ENCODE measurements at places on chromosomes 13 and 19.

- DNase-seq: no peak
Observed at GRCh38 chr19:38211151-38211591, 12.9 kb downstream of the DPF1 start.

DNA sequence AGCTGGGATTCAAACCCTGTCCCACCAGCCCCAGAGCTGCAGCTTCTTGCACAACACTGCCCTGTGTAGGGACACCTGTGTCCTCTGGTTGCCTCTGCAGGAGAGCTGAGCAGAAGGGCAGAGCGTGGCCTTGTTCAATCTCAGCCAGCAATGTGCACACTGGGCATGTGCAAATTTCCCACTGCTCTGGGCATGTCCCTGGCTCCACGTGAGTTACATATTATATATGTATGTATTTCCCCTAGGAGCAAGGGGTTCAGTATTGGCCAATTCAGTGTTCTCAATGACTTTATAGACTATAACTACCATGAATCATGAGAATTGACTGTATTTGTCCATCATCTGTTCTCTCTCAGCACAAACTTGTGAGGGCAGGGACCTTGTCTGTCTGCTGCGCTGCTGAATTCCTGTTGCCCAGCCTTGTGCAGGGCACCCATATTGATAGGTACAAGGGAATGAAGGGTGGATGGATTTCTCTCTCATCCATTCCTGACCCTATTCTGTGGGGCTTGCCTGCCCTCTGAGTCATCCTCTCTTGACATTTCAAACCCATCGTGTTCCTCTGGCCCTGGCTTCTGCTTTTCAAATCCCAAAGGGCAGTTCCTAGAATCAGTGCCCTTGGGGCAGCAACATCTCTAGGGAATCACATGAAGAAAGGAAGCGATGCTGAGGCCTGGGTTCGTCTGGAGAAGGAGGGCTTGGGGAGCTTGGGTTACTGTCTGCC, 69.7 kb downstream of the ERICH6B start:
- no peak for DNase-seq

- DNase-seq: no peak
Observed at GRCh38 chr13:113245849-113246796, 36.7 kb downstream of the CUL4A start.

- no peak for DNase-seq
Observed at GRCh38 chr13:75702476-75702875, 66.3 kb downstream of the LMO7 start.

DNA sequence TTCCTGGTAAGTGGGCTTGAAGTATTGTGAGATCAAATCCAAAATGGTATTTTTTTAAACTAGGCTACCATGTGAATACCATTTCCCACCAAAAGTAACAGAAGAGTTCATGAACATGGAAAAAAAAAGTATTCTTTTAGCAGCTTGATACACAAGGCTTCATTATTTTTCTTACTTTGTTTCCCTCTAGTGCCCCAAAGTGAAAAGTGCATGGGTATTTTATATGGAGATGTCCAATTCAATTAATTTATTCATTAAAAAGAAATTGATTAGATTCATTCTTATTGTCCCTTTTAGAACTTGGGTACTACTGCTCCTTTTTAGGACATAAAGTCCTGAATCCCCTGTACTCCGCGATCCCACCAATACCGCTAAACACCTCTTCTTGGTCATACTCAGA, 28.6 kb upstream of the SCEL start:
- no peak for DNase-seq

- no peak for DNase-seq
Observed at GRCh38 chr19:32403291-32403995, 2.1 kb upstream of the DPY19L3 start.

DNA sequence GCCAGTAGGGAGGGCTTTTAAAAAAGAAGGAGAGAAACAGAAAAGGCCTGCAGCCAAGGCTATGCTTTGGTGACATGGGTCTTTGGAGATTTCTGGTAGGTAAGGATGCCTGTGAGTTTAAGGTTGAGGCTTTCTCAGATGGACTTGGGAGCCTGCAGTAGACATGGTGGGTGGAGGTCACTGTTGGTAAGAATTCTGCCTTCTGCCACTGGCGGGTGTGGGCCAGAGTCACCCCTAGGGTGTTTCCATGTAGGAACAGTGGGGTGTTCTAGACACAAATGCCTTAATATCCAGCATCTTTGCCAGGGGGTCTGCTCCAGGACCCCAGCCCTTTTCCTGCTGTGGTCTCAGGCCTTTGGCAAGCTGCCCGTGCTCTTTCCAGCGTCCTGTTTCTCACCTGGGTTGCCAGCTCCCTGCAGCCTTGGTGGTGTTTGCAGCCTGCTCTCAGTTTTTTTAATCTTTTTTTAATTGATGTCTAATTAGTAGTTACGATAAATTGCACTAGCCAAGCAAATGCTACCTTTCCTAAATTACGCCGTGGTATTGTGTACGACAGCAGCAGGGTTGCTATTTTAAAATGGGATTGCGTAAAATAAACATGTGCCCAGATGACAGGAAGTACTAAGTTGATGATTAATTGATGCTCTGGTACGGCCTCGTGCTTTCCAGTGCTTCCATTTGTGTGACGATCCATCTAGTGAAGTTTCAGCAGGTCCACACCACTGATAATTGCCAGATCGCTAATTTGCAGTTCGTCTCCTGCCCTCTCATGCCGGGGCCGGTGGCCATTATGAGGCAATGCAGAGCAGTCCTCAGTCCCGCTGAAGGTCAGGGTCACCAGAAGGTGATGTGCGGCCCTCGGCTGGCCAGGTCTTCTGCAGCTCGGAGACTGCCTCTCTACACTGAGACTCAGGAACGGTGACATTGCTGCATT, 35.3 kb upstream of the NPAS1 start:
- no peak for DNase-seq

GRCh38 chr19:2533686-2534422, 57.9 kb downstream of the GADD45B start:
- DNase-seq: no peak

DNA sequence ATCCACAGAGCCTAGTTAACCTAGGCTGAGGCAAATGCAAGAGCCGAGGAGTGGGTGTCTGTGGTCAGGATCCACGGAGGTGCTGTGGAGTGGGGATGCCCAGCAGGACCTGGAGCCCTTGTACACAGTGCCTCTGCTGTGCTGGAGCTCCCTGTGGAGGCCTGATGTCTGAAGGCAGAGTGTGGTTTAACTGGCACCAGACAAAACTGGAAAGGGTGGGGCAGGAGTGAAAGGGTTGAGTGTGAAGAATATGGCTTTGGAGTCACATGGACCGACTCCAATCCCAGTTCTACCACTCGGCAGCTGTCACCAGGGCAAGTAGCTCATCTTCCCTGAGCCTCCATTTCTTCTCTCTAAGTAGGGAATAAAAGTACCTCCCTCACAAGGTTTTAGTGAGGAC, 60.3 kb upstream of the GPR12 start:
- no peak for DNase-seq

GRCh38 chr19:1449467-1450442, at the start of gene APC2:
APC2 (plus strand) TSS chr19:1450121; CDS start chr19:1453002, 2,881 bp downstream.
- peak; percentile 93 for DNase-seq

GRCh38 chr13:35781036-35782000, 304.8 kb upstream of the MAB21L1 start:
- no peak for DNase-seq

DNA sequence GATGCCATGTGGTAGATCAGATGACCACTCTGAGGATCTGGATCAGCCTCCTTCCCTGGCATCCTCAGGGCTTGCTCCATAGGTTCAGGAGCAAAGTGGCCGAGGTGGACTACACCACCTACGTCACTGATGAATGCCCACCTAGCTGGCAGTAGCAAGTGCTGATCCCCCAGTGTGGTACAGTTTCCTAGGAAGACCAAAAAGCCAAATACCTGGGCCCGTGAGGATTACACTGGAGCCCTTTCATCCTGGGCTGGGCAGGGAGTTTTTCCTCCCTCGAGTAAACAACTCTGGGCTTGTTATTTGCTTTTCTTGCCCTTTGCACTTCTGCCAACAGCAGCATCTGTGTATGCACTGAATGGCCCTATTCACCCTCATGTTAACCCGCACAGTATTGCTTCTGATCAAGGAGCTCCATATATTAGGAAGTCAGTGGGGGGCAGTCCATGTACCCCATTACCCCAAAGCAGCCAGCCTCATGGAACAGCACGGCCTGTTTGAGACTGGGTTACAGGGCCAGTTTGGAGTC, 3.3 kb upstream of the MYADM start:
- DNase-seq: peak; percentile 53

- no peak for DNase-seq
Observed at GRCh38 chr13:111515635-111516034, 195.2 kb downstream of the TEX29 start.

DNA sequence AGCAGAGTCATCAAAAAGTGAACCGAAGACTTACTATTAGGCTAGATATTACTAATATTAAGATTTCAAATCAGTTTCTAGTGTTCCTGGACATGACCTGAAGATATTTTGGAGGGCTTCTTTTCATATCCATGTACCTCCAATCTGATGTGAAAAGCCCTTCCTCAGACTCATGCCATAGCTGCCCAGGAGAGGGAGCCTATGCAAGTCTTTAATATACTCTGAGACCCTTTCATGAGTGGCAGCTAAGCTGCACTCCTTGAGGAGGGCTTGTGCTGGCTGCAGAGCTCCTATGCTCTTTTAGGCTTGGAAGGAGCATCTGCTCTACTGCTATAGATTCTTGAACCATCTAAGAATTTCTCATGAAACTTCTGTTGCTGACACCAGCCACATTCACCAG, 715.3 kb downstream of the OLFM4 start:
- no peak for DNase-seq

Data from head of caudate nucleus (tissue), 42 donors.